ENCODE measurements at places on chromosomes 13 and 19.

DNA sequence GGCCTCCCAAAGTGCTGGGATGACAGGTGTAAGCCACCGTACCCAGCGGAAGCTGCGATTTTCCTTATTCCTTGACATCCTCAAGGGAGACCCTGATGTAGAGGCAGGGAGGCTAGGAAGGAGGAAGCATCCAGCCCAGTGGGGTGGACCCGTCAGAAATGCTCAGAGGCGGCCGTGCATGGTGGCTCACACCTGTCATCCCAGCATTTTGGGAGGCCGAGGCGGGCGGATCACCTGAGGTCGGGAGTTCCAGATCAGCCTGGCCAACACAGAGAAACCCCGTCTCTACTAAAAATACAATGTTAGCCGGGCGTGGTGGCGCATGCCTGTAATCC, 11.6 kb downstream of the GZMM start:
- DNase-seq = no peak
- no peak overlapping the region for H3K27ac ChIP-seq
- H3K27me3 ChIP-seq = no peaks in the 10 kb centered on the region

DNA sequence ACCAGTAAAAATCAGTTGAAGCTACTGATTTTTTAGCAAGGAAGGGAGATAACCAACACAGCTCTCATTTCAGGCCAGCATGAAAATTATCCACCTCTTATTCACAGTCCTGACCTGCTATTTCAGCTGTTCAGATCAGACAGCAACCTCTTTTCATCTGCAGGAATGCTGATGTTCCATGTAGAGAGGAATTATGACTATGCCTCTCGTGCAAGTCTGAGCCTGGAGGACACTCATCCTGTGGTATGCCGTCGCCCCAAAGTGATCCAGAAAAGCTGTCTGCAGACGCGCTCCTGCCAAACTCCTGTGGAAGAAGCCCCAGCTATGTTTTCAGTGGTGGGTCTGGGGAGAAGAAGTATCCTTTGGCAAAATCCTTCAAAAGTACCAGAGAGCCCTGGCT, 563.5 kb upstream of the SLITRK1 start:
- H3K27me3 ChIP-seq = no peaks in the 10 kb centered on the region
- H3K4me1 ChIP-seq = no peaks in the 10 kb centered on the region
- no peak for DNase-seq
- H3K36me3 ChIP-seq = no peaks in the 10 kb centered on the region
- H3K4me3 ChIP-seq = no peak overlapping the region

DNA sequence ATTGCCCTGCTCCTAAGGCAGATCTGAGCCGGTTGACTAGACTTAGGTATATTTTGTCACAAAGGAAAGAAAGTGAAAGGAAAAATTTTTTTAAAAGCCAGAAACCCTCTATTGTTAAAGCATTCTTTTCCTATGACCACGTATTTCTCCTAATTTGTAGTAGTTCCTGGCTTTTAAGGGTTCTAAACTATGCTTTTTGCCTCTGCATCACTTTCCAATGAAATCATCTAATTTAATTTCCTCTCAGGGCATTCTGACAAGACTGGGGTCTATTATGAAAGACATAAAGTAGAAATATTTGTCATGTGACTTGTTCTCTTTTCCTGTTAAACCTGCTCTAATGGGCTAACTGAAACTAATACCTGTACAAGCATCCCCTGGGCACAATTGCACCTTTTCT, 233.0 kb upstream of the PRR20A start:
- H3K4me1 ChIP-seq = no peaks in the 10 kb centered on the region
- no peaks in the 10 kb centered on the region for H3K27me3 ChIP-seq
- no peak overlapping the region for H3K4me3 ChIP-seq
- no peak for DNase-seq
- no peaks in the 10 kb centered on the region for H3K36me3 ChIP-seq
- no peak overlapping the region for H3K27ac ChIP-seq

DNA sequence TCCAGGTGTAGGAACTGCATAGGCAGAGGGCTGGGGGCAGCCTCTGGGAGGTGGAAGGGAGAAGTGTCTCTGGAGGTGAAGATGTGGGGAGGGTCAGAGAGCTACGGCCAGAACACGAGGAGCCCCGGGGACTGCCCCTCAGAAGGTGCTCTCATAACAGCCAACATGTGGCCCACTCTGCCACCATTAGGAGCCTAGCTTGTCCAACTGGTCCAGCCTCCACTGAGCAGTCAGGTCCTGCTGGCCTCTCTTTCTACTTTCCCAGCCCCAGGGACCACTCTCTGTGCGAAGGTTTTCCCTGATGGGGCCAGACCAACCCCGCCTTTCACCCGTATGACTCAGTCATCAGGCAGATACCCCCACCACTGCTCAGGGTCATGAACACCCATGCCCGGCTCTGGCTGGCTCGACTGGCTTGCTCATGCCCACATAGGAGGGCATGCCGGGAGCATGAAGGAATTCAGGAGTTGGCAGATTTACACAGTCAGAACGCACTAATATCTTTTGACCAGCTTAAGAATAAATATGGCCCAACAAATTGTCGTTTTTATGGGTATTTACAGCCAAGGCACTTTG, 37.5 kb upstream of the C19orf12 start:
- H3K4me3 ChIP-seq = no peak overlapping the region
- no peaks in the 10 kb centered on the region for H3K4me1 ChIP-seq
- no peak overlapping the region for H3K27ac ChIP-seq
- no peaks in the 10 kb centered on the region for H3K36me3 ChIP-seq
- no peak for DNase-seq

GRCh38 chr19:13127811-13128575, 9.9 kb downstream of the NACC1 start:
- no peak overlapping the region for H3K27ac ChIP-seq
- no peaks in the 10 kb centered on the region for H3K4me1 ChIP-seq
- no peak overlapping the region for H3K4me3 ChIP-seq
- H3K27me3 ChIP-seq = no peaks in the 10 kb centered on the region
- no peak for DNase-seq

- H3K4me3 ChIP-seq = no peak overlapping the region
- H3K4me1 ChIP-seq = no peaks in the 10 kb centered on the region
- no peak for DNase-seq
- no peak overlapping the region for H3K27ac ChIP-seq
Observed at GRCh38 chr13:43935878-43936277, 56.2 kb downstream of the LACC1 start.

DNA sequence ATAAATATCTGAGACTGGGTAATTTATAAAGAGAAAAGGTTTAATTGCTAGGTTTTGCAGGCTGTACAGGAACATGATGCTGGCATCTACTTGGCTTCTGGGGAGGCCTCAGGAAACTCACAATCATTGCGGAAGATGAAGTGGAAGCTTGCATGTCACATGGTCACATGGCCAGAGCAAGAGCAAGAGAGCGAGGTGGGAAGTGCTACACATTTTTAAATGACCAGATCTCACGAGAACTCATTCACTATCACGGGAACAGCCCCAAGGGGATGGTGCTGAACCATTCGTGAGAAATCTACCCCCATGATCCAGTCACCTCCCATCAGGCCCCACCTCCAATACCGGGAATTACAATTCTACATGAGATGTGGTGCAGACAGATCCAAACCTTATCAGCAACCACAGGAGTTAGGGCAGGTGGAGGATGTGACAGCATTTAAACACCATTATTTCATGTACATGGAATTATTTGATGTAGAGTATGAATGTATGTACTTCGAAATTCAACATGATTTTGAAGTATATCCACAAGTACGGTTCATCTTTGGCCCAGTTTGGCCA, 10.5 kb upstream of the CLDN10 start:
- no peak overlapping the region for H3K27ac ChIP-seq
- H3K27me3 ChIP-seq = peaks cover 3% of the 10 kb centered on the region
- no peaks in the 10 kb centered on the region for H3K36me3 ChIP-seq
- DNase-seq = no peak
- H3K4me3 ChIP-seq = no peak overlapping the region

DNA sequence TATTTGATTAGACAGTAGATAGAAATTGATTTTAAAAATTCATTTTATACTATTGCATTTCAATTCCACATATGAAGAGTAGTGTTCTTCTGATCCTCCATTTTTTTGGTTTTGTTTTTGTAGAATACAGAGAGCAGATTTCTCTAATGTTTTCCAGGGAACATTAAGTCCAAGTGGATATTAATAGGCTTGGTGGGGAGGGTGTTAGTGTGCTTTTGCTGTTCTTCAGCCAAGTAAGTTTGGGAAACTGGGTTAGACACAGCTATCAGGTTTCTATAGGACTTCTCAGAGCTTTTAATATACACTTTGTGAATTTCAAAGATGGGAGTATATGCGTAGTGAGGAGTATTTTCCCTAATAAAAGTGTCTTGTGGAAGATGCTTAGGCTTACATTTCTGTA, 21.8 kb downstream of the NAA16 start:
- H3K36me3 ChIP-seq = peaks cover 67% of the 10 kb centered on the region
- H3K27me3 ChIP-seq = no peaks in the 10 kb centered on the region
- no peak overlapping the region for H3K27ac ChIP-seq
- no peak for DNase-seq
- no peak overlapping the region for H3K4me3 ChIP-seq

GRCh38 chr13:77891486-77891885, 27.1 kb downstream of the EDNRB start:
- no peak overlapping the region for H3K4me3 ChIP-seq
- H3K27me3 ChIP-seq = no peaks in the 10 kb centered on the region
- H3K4me1 ChIP-seq = no peaks in the 10 kb centered on the region
- DNase-seq = no peak

DNA sequence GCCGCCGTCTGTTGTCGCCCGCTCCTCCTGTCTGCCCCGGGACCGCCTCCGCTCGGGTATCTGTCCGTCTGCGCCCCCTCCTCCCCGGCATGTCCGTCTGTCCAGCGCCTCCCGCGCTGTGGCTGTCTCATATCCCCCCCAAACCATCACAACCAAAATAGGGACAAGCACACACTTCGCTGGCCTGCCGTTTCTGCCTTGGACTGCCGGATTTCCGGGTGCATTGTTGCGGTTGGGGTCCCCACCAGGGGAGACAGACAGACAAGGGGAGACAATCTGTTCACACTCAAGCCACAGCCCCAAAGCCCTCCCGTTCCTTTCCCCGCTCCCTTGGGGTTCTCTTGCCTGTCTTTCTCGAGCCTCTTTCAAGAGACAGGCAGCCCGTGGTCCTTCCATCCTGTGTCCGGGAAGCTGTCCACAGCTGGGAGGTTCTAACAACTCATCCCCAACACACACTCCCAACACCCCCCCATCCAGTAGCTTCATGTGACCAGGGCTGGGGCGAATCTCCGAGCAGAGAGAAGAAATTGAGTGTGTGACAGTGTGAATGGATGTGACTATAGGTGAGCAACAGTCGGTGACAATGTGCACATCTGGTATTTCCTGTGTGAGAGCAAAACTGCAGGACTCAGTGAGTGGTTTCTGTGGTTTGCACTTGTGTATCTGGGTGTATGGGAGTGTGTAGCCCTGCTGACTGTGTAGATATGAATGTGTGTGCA, 16.5 kb upstream of the FOSB start:
- DNase-seq = peak; percentile 48
- H3K4me1 ChIP-seq = peaks cover 21% of the 10 kb centered on the region
- no peak overlapping the region for H3K27ac ChIP-seq
- H3K27me3 ChIP-seq = peaks cover 16% of the 10 kb centered on the region
- peak overlapping the region; percentile 16 for H3K4me3 ChIP-seq

DNA sequence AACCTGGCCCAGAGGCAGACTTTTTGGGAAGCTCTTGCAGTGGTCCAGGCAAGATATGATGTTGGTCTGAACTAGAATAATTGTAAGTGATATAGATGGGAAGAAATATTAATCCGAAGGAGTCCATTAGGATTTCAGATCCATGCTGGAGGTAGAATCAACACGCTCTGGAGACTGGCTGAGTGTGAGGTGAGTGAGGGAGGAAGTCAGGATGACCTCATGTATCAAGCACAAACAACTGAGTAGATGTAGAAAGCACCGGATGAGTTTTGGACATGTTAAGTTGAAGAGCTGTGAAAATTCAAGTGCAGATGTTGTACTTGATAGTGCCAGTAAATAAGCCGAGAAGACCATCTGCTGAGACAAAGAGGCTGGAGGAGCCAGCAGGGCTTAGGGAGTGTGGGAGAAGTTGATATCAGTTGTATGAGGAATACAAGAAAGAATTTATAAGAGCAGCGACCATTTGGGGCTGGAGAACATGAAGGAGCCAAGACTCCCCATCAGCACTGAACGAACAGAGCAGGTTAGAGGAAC, 5.3 kb upstream of the CNMD start:
- no peaks in the 10 kb centered on the region for H3K36me3 ChIP-seq
- H3K27ac ChIP-seq = no peak overlapping the region
- H3K4me1 ChIP-seq = no peaks in the 10 kb centered on the region
- DNase-seq = no peak
- H3K4me3 ChIP-seq = no peak overlapping the region
- no peaks in the 10 kb centered on the region for H3K27me3 ChIP-seq

DNA sequence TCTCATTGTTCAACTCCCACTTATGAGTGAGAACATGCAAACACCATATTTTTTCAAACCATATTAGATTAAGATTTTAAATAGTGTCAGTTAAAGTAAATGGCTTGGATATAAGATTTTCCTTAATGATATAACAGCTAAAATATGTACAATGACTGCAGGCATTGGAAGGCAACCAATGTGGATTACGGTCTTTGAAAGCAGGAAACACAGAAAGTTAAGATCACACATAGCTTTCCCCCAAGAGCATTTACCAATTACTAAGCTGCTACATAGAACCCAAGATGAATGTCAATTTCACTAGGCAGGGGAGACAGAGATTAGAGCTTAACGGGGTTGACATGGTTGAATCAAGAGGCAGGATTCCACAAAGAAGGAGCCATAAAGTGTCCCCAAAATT, 173.2 kb upstream of the TRPC4 start:
- H3K27me3 ChIP-seq = no peaks in the 10 kb centered on the region
- H3K4me1 ChIP-seq = no peaks in the 10 kb centered on the region
- H3K36me3 ChIP-seq = no peaks in the 10 kb centered on the region
- no peak overlapping the region for H3K27ac ChIP-seq
